NCI-H187 treated with DMSO at 0.1 percent for 48 hours (cell line): ENCODE measurements at places on chromosomes 3 and 15.

DNA sequence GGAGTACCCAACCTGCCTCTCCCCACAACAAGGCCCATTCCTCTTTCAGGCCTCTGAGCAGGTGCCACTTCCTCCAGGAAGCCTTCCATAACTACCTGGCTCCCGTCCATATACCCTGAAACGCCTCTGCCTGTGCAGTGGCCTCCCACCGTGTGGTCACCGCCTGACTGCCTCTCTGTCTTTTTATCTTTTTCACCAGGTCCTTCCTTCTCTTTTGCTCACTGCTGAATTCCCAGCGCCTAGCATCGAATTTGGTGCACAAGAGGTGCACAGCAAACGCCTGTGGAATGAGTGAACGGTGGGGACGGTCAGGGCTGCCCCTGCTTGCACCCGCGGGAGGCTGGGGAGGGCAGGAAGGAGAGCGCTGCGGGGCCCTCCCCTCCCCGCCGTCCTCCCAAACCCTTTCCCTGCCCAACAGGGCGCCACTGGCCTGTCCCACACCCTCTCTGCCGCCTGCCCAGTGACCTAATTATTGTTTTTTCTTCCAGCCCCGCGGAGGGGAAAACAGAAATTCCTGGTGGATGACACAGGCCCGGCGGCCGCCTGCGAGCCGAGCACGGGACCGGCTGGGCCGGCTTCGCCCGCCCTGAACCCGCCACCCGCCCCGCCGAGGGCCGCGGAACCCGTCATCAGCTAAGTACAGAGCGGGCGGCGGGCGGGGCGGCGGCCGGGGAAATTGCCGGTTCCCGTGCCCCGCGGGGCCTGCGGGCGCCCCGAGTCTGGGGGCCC is 140.1 kb downstream of the SMAD6 start:
- no peak for DNase-seq

DNA sequence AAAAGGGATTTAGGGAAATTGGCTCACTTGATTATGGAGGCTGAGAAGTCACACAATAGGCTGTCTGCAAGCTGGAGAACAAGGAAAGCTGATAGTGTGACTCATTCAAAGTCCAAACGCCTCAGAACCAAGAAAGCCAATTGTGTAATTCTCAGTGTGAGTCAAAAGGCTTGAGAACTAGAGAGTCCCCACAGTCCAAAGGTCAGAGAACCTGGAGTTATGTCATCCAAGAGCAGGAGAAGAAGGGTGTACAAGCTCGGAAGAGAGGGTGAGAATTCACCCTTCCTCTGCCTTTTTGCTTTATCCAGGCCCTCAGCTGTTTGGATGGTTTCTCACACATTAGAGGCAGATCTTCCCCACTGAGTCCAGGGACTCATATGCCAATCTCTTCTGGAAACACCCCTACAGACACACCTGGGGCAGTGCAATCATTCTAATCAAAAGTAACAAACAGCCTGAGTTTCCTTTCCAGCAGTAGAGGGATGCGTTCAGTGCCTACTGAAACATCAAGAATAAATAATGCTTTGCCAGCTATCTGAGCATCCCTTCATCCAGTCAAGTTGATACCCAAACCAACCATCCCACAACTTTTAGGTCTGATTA is 271.5 kb downstream of the SATB1 start:
- no peak for DNase-seq

DNA sequence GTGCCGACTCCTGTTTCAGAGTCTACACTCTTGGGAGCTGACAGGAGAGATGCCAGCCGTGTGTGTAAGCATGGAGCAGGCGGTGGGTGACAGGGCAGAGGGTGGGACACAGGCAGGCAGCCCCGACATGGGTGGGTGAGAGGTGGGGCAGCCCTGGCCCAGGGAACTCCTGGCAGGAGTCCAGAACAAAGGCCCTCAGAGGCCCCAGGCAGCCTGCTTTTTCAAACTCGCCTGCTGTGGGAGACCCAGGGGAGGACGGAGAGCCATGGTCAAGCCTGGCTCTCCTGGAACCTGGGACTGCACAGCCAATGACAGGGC is 29.3 kb upstream of the SLC41A3 start:
- no peak for DNase-seq

GRCh38 chr3:64759811-64760210 is 72.0 kb upstream of the ADAMTS9 start:
- DNase-seq, result no peak
